Left hindlimb (tissue), 1 donor: ENCODE measurements at places on chromosomes 7 and 10.

- peak; percentile 72 for DNase-seq
These were observed 1.8 kb downstream of the TNRC18 start for GRCh38 chr7:5421714-5422395.

- peak; percentile 63 for DNase-seq
These were observed 14.8 kb downstream of the PDAP1 start for GRCh38 chr7:99393355-99394187.

DNA sequence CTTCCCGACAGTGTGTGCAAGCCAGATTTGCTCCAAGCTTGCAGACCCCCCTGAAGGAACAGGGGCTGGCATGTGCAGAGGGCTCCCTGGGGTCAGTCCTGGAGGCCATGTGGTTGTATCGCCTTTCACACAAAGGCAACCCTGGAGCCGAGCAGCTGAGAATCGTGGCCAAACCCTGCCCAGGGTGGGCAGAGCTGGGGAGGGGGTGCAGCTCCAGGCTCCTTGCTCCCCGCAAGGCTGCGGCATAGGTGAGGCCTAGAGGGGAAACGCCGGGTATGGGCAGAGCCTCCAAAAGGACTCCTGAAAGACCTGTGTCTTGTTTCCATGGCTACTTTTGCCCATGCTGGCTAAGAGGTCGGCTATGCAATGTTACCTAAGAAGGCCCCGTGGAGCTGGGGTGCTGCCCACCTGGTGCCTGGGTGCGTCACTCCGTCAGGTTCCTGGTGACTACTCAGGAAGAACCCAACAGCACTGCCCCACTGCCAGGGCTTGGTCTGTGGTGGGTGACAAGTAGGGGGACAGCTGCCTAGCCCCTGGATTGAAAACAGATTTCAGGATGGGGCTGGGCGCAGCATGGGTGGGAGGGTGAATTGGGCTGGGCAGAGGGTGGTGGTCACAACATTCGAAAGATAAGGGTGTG, 171.0 kb upstream of the SHH start:
- no peak for DNase-seq

DNA sequence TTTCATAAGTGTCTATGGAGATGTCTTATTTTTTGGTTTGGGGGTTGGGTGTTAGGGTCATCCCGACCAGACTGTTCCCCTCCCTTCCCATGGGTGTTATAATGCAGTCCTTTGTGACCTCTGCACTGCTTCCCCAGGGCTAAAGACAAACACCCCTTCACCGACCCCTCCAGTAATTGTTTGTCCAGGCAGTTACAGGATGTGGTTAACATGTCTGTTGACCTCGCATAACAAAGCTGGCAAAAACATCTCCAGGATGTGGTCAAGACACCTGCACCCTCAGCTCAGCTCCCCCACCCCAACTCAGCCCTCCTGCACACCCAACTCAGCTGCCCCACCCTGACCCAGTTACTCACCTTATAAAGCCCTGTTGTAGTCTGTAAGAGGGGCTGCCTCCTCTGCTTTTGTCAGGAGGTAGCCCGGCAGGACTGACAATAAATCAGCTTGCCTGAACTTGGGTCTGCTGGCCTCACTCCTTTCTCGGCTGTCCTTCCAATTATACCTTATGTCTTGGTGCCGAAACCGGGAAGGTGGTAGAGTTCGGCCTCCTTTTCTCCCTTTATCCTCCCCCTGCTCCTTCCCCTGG, 102.2 kb downstream of the ZNF92 start:
- DNase-seq: no peak

GRCh38 chr7:46286356-46286755, 365.3 kb upstream of the IGFBP3 start:
- no peak for DNase-seq

- no peak for DNase-seq
These were observed 43.9 kb upstream of the GRB10 start for GRCh38 chr7:50826371-50827172.

GRCh38 chr7:43695365-43695764, 34.0 kb downstream of the COA1 start:
- DNase-seq: no peak

GRCh38 chr10:88117869-88118632, 254.6 kb downstream of the PTEN start:
- no peak for DNase-seq

- peak; percentile 92 for DNase-seq
These were observed 135.8 kb downstream of the NRBF2 start for GRCh38 chr10:63268798-63269503.
